ENCODE measurements at places on chromosomes 1 and 21. TPM values are rescaled to one million over a fixed set of nuclear protein-coding genes. Genes with fewer than 3 reads are reported as not detected.

Gene TMEM51
- polyA plus RNA-seq: 12.8 TPM

Gene RXRG
- polyA plus RNA-seq: 19.7 TPM

Gene IL10
- 0.52 TPM for polyA plus RNA-seq

Gene RIMKLA
- polyA plus RNA-seq: 13.3 TPM

Gene DMBX1
- 0.23 TPM for polyA plus RNA-seq

Gene CDA
- 0.99 TPM for polyA plus RNA-seq

Gene TNFRSF18
- 0.36 TPM for polyA plus RNA-seq

Gene FMO1
- polyA plus RNA-seq: 13.2 TPM

DNA sequence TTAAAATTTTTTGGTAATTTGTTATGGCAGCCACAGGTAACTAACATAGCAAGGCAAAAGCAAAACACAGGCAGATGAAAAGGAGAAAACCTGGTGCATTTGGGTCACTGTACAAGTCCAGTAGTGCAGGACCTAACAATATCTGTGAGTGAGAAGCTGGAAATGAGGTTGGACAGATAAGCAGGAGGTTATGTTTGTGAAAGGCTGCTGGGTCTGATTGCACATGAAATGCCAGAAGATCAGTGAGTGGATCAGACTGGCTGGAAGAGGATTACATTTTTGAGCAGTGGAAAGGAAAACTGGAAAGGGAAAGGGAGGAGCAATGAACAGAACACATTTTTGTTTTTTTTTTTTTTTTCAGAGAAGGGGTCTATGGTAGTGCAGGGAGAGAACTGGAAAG, 73.6 kb downstream of the CYYR1 start:
- DNase-seq: no peak

DNA sequence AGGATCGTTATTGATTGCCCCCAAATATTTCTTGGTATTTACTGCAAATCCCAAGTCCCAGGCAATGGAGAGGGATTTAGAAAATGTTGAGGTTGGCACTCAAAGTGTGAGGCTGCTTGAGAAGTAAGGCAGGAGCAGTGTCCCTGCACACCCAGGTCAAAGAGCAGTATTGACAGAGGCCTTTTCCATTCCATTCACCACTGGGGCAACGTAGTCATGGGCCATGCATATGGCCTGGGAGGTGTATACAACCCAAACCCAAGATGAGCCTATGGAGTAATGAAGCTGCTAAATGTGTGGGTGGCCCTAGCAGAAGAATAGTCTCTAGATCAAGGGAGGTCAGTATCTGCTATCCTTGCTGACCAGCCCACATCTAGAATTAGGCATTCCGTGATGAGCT, 245.6 kb downstream of the FOXD2 start:
- no peak for DNase-seq

GRCh38 chr1:201347498-201348210, 29.8 kb downstream of the TNNT2 start:
- DNase-seq: no peak

DNA sequence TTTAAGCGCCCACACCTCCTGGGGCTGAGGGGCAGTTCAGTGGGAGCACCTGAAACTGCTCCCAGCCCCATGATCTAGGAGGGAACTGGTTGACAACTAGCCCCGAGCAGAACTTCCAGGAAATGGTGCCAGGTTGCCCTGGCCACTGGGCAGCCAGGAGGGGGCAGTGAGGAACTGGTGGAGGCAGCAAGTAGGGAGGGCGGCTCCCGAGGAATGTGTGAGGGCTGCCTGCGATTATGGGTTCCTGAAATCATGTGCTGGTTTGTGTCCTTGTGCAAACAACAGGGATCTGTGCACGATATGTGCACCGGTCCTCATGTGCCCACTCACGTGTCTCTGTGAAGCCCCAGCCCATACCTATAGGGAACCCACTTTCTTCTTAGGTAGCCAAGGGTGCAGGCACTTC, 9.9 kb downstream of the GPR3 start:
- DNase-seq: no peak

GRCh38 chr1:200039849-200040474, 12.5 kb downstream of the NR5A2 start:
- no peak for DNase-seq

DNA sequence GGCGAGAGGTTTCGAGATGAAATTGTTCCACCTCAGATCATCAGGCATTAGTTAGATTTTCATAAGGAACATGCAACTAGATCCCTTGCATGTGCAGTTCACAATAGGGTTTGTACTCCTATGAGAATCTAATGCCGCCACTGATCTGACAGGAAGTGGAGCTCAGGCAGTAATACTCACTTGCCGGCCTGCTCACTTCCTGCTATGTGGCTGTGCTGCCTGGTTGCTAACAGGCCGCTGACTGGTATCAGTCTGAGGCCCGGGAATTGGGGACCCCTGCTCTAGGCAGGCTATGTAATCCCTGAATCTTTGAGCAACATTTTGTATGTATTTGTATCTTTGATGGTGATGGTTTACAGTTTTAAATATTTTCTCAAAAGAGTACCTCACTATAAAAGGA, 32.5 kb downstream of the XKR8 start:
- DNase-seq: no peak

GRCh38 chr1:202709276-202710041, 795 bp downstream of the SYT2 start:
- no peak for DNase-seq

DNA sequence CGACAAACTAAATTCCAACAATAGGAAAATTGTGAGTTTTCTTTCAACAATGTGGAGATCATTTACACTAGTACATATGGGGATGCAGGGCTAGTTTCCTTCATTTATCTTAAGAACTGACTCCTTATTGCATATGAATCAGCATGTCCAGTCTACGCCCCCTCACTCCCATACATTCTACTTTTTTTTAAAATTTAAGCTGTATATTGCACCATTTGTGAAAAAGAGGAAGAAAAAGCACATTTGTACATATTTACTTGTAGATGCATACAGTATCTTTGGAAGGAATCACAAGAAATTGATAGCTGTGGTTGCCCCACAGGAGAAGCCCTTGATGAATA, 15.9 kb downstream of the VPS26C start:
- no peak for DNase-seq

- no peak for DNase-seq
Measured at GRCh38 chr1:19199329-19199968, 10.6 kb downstream of the UBR4 start.

DNA sequence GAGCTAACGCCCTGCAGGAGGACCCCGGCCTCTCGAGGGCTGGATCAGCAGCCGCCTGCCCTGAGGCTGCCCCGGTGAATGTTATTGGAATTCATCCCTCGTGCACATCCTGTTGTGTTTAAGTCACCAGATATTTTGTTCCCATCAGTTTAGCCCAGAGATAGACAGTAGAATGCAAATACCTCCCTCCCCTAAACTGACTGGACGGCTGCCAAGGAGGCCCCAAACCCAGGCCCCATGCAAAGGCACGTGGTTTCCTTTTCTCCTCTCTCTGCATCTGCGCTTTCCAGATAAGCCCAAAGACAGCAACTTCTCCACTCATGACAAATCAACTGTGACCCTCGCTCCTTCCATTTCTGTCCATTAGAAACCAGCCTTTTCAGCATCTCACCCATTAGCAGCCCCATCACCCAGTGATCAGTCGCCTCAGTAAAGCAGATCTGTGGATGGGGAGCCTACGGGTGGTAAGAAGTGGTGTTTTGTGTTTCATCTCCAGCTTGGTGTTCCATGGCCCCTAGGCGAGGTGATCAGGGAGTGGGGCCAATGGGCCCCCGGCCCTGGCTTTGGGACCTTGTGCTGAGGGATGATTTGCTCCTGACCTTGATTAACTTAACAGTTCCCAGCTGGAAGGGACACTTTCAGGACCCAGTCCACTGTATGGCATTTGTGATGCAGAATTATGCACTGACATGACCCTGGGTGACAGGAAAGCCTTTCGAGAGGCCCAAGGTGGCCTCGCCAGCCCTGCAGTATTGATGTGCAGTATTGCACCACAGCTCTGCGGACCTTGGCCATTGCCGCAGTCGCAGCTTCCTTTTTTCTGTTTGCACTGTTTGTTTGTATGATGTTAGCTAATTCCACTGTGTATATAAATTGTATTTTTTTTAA, 5.2 kb downstream of the NPPA start:
- DNase-seq: no peak

DNA sequence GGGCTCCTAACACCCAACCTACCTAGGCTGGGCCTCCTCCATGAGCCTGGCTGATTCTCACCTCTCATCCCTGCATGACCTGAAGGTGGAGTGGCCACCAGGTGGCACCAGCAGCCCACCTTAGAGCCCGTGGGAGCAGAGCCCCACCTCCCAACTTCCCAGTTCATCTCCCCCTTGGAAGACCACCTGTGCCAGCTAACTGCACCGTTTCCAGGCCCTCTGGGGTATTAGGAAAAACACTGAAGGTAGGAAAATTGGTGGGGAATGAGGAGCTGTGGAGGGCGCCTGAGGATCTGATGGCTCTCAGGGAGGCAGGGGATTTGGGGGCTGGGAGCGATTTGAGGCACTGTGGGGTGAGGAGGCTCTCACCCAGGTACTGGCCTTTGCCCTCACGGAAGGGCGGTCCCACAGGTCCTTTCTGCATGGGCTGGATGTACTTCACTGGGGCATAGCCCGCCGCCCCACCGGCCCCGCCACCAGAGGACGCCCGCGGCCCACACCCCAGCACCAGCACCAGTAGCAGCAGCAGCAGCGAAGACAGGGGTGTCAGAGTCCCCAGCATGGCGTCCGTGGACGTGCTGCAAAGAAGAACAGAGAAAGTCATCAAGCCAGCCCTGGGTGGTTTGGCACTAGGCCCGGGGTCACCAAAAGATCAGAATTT, 11.1 kb downstream of the ADPRS start:
- no peak for DNase-seq

DNA sequence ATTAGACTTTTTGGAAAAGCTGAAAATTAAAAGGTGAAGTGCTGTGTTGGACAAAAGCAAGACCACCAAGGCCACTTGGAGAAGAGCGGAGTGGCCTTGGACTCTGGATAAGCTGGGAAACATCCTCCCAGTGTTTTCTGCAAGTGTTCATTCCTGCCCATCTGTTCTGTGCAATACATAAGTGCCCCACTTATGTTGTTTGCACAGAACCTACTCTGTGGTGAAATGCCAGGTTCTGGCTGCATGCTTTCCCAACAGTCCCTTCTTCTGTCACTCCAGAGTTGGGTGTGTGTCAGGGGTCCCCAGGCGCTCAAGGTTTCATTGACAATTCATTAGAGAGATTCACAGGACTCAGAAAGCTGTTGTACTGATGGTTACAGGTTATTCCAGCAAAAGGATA, 30.3 kb downstream of the NHLH2 start:
- DNase-seq: no peak

DNA sequence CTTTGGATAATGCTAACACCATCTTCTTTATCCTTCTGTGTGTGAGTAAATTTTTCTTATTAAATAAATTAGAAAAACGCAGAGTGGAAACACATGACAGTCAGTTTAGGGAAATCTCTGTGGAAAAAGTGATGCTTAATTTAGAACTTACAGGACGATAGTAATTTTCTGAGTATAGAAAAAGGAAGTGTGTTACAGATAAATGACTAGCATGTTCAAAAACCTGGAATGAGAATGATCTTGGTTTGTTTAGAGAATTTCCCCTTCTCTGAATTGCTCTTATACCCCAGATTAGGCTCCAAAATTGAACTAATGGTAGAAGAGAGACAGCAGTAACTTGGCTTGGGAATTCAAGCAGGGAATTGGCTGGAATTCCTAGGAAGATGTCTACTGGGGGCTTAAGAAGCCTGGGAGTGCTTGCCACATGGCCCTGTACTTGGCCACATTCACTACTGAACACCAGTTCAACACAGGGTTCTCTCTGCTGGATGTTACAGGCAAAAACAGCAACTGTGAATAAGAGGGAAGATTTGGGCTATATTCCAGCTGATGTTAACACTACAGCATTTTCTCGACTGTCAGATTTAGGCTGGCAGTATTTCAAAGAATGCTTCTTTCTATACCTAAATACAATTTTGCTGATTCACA, 1004.2 kb downstream of the TTLL7 start:
- no peak for DNase-seq

- DNase-seq: no peak
Measured at GRCh38 chr1:208318150-208318734, 74.1 kb upstream of the PLXNA2 start.

DNA sequence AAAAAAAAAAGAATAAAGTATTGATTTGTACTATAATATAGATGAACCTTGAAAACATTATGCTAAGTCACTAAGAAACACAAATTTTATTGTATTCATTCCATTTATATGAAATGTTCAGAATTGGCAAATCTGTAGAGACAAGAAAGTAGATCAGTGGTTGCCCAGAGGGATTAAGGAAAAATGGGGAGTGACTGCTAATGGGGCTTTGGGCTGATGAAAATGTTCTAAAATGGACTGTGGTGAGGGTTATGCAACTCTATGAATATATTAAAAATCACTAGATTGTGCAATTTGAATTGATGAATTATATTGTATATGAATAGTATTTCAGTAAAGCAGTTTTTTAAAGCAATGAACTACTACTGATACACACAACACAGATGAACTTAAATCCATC, 10.0 kb downstream of the GDAP2 start:
- DNase-seq: no peak

DNA sequence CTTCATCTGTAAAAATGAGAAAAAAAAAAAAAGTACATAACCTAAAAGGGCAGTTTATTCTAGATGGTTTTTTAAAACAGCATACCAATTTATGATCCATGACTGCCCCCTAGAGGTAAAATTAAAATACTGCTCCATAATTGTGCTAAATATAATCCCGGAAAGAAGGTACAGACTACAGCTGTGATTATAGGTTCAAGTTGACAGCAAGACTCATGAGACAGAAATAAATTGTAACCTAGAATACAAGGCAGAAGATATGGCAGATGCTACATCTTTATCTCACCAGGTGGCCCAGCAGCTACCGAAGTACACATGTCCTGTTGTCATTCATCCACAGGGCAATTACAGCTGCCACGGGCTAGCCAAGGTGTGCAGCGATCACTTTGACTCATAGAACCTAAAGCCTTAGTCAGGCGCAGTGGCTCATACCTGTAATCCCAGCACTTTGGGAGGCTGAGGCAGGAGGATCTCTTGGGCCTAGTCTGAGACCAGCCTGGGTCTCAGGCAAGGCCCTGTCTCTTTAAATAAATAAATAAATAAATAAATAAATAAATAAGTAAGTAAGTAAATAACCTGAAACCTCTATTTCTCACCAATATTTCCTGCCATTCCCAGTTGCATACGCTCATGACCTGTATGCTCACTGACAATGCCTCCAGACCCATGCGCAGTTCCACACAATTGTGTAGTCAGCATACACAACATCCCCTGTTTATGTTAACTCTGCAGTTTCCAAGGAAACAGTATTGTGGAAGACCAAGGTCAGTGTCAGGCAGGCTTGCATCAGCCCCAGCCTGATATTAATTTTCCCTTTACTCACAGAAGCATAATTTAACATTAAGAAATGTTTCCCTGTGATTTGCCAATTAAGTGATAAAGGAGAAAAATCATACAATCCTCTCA, 18.3 kb upstream of the PPIE start:
- peak; percentile 95 for DNase-seq

GRCh38 chr1:28887419-28887834, 26.9 kb upstream of the EPB41 start:
- DNase-seq: no peak

GRCh38 chr21:46634966-46635323, 529 bp upstream of the PRMT2 start:
- DNase-seq: peak; percentile 85
